T-cell (primary cell): ENCODE measurements at places on chromosomes 16 and 17. TPM values are rescaled to one million over a fixed set of nuclear protein-coding genes. Genes with fewer than 3 reads are reported as not detected.

- no peaks in the 10 kb centered on the region for H3K27me3 ChIP-seq
- DNase-seq = no peak
- no peak overlapping the region for H3K4me3 ChIP-seq
- H3K4me1 ChIP-seq = no peaks in the 10 kb centered on the region
- H3K27ac ChIP-seq = no peak overlapping the region
These were observed 107.8 kb downstream of the GNAO1 start for GRCh38 chr16:56298948-56299596.

DNA sequence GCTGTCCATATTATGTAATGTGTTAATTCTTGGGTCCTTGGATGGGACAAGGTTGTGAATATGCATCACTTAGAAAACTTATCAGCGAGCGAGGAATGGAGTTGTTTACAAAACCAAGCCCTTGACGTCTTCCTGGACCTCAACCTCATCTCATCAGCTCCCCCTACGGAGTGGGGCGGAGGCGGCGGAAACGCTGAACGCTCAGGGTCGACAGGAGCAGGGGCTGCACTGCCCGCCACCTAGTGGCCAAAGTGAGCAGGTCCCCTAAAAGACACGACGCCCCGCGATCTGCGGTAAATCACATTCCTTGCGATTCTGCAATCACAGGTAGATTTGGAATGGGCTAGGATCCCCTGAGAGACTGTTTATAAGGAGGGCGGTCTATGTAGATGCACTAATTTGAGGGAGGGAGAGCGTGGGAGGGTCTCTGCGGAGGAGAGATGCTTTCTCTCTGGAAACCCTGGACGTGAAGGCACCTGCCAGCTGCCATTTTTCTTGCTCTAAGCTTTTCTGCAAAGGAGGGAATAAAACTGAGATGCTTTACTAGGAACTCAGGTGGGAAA is 5.4 kb upstream of the ICAM2 start:
- H3K36me3 ChIP-seq = no peaks in the 10 kb centered on the region
- peaks cover 71% of the 10 kb centered on the region for H3K4me1 ChIP-seq
- peak; percentile 97 for DNase-seq
- no peaks in the 10 kb centered on the region for H3K27me3 ChIP-seq

The BRICD5 gene
- total RNA-seq = 27.7 TPM

- no peak overlapping the region for H3K27ac ChIP-seq
- no peaks in the 10 kb centered on the region for H3K4me1 ChIP-seq
- H3K36me3 ChIP-seq = no peaks in the 10 kb centered on the region
- H3K4me3 ChIP-seq = no peak overlapping the region
- no peaks in the 10 kb centered on the region for H3K27me3 ChIP-seq
- no peak for DNase-seq
These were observed 13.5 kb upstream of the CIBAR2 start for GRCh38 chr16:85125570-85126393.

- no peaks in the 10 kb centered on the region for H3K36me3 ChIP-seq
- H3K27ac ChIP-seq = no peak within 1 kb of the TSS
- H3K4me1 ChIP-seq = peaks cover 14% of the 10 kb centered on the region
- no peak for DNase-seq
These were observed at the start of gene RAMP2 for GRCh38 chr17:42760652-42761581. TSS of gene RAMP2 (plus strand) at chr17:42761227. CDS start at chr17:42761262, 35 bp downstream.
